ENCODE measurements at places on chromosomes 5 and 9.

- DNase-seq = no peak
Measured at GRCh38 chr5:138458384-138458783, 6.9 kb upstream of the EGR1 start.

GRCh38 chr9:20250791-20251190 lies 371.5 kb downstream of the MLLT3 start:
- no peak for DNase-seq

GRCh38 chr5:64678374-64678773 lies 11.9 kb upstream of the SHISAL2B start:
- no peak for DNase-seq

- no peak for DNase-seq
Measured at GRCh38 chr5:72295539-72295938, 24.5 kb downstream of the MRPS27 start.

GRCh38 chr5:65674749-65675148 lies 47.2 kb downstream of the SGTB start:
- DNase-seq = no peak

- no peak for DNase-seq
Measured at GRCh38 chr5:3825531-3826451, 230.2 kb downstream of the IRX1 start.

- no peak for DNase-seq
Measured at GRCh38 chr5:174030286-174030685, 15.2 kb upstream of the NSG2 start.

- no peak for DNase-seq
Measured at GRCh38 chr5:180628827-180629750, 20.3 kb downstream of the FLT4 start.

DNA sequence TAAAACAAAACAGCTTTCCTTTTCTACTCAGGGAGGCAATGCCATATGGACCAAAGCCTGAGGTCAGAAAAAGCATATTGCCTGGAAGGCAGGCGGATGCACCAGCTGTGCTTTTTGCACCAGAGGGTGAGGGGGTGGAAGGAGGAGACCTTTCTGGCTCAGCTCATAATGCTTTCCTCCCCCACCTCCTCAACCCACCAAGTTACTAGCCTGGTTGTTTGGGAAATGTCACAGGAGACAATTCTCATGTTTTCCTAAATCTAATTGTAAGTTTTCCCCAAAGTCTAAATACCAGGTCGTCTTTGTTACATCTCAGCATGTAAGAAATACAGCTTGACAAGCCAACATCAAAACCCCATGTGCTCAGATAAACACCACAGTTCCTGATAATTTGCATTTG lies 72.6 kb upstream of the DMRTA1 start:
- DNase-seq = no peak

GRCh38 chr5:75524071-75524470 lies 12.4 kb downstream of the POLK start:
- DNase-seq = no peak
